ENCODE measurements at places on chromosomes 1 and 21.

GRCh38 chr1:169466259-169467230 is 19.2 kb downstream of the SLC19A2 start:
- peak; percentile 47 for DNase-seq

DNA sequence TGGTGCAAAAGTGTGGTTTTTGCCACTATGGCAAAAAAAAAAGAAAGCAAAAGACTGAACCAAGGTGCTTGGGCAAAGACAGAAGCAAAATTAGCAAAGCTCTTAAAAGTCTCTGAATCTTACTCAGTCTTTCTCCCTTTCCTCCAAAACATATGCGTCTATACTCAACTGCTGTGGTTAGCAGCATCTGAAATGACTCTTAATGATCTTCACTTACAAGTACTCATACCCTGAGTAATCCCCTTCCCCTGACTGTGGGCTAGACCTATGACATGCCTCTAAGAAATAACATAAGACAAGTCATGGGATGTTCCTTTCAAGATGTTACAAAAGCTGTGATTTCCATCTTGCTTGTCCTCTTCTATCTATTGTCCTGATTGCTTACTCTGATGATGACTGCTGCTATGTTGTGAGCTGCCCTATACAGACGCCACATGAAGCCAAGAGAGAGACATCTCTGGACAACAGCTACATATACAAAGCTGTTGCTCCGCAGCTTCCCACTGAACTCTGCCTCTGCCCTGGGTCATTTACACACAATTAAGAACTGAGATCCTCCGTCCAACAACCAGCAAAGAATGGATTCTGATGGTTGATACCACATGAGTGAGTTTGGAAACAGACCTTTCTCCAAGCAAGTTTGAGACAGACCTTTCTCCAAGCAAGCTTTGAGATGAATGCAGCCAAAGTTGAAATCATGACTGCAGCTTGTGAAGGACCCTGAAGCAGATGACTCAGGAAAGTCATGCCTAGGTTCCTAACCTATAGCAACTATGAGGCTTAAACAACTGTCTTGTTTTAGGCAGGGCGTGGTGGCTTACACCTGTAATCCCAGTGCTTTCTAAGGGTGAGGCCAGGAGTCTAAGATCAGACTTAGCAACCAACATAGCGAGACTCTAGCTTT is 55.2 kb downstream of the PUM1 start:
- DNase-seq = peak; percentile 50

GRCh38 chr1:15489052-15489736 is 13.3 kb downstream of the CELA2B start:
- DNase-seq = no peak

DNA sequence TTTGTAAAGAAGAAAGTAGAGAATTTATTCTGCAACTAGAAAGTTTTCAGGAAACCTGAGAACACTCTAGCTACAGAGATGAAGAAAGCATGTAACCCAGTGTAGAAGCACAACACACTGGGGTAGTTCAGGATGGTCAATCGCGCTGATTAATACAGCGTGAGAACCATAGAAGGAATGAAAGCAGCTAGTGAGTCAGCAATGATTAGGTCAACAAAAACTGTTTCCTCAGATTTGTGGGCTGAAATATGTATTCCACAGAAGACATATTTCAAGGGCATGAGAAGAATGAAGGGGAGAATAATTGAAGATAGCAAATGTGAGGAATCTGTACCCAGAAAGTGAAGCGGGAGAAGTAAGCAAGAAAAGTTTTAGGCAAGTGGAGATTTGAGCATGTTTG is 97.8 kb upstream of the ADGRL2 start:
- DNase-seq = peak; percentile 98

- DNase-seq = no peak
Measured at GRCh38 chr1:10104834-10105233, 72.1 kb downstream of the UBE4B start.

GRCh38 chr1:46747683-46748288 is 28.9 kb upstream of the EFCAB14 start:
- peak; percentile 75 for DNase-seq

DNA sequence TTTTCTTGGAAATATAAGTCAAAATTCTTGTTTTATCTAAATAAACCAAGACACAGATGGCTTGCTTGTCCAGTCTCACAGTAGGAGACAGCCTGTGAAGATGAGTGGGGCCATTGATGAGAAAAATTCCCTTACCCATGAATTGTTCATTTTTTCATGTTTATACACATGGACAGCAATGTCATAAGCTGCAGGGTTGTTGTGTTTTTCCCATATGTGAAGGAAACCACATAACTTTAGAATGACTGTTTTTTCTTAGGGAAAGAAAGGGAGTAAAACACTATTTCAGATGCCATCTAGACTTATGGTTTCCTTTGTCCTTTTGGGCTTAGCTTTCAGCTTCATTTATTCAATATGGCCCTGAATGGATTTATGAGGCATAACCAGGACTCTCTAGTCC is 622.5 kb upstream of the NR5A2 start:
- DNase-seq = no peak

- DNase-seq = peak; percentile 52
Measured at GRCh38 chr1:78688697-78689096, 39.1 kb downstream of the IFI44 start.

DNA sequence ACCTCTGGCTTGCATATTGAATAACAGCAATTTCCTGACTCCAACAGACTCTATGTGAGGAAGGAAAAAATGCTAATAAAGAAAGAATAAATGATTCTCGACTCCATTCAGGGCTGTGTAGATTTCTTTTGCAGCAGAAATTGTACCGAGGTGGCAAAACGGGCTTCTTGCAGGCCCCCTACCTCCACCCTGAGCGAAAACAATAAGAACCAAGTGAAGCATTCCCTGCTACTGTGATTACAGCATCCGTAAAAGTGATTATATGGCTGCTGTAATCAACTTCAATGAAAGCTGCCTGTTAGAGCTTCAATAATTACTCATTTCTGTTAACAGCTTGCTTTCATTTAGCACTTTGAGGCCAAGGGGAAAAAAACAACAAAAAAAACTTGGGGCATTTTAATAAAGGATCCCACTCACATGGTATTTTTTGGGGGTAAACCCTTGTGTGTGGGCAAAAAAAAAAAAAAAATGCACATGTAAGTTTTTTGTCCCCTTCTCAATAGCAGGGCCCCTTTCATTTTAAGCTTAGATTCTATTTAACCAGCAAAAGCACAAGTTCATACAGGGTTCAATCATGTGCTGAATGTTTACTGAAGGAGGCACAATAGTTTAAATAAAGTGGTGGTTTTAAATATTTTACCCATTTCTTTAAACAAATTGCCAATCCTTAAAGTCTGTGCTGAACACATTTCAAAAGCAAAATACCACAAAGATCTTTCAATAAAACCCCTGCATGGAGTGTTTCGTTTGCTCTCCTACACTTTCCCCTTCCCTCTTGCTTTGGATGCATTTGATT is 271.6 kb downstream of the LMO4 start:
- no peak for DNase-seq

- no peak for DNase-seq
Measured at GRCh38 chr21:41147979-41148355, 20.0 kb upstream of the BACE2 start.

DNA sequence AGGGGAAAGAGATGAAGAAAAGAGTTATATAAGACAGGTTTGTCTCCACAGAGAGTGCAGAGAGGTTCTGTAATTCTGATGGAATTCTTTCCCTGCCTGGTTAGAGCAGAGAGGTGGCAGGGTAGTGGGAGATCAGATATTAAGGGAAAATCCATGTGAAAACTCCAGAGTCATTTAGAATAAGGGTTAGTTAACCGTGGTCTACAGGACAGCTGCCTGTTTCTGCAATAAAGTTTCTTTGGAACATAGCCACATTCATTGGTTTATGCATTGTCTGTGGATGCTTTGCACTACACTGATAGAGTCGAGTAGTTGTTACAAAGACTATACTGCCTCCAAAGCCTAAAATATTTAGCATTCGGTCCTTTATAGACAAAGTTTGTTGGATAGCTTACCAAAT is 55.6 kb downstream of the LRRC8D start:
- DNase-seq = no peak

DNA sequence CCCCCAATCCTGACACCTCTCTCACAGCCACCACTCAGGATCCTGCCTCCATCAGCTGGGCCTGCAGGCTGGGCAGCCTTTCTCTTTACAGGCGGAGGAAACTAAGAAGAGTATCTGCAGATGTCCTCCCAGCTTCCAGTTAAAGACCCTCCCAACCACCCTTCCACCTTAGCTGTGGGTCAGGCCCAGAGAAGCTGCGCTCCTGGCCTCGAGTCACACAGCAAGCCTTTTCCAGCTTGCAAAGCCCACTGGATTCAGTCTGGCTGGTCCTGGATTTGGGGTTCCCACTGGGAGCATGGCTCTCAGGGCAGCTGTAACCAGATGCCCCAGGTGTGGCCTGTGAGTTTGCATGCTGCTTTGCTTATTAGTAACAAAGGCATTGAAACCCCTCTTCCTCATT is 19.9 kb downstream of the KCNQ4 start:
- no peak for DNase-seq

DNA sequence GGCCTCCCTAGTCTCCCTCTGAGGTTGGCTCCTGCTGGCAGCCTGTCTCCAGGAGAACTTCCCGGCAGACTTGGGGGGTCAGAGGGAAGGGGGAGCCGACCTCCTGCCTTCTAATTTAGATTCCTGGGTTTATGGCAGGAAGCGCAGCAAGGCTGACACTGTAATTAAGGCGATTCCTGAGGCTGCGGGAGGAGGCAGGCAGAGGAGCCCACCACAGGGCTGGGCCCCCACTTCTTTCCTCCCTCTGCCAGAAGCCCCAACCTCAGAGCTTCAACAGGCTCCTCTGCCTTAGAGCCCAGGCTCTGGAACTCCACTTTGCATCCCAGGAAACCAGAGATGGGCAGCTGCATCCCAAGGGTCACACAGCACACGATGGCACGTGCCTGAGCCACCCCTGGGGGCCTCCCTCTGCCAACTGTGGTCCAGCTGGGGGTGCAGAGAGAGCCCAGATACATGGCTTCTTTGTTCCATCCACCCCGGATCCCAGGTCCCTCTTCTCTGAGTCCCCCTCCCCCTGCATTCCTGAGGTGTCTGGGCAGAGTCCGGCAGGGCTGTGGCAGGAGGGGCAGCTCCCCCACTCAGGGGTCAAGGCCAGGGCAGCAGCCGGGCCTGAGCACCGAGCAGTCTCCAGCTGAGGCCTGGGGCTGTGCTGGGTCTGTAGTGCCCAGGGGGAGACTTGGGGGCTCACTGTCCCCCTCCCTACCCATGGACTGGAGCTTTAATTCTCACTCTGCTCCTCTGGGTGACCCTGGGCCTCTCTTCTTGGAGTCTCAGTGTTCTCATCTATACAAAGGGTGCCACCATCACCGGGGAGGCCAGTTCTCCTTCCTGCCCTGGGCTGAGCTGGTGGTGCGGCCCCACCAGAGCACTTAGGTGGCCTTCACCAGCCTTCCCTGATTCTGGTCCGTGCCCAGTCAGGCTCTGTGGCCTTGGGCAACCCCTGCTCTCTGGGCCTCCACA is 39.4 kb upstream of the FAM131C start:
- DNase-seq = no peak

- DNase-seq = no peak
Measured at GRCh38 chr1:27630859-27631491, 4.0 kb downstream of the FGR start.

GRCh38 chr1:183589874-183590243 is 400 bp downstream of the NCF2 start:
- no peak for DNase-seq

DNA sequence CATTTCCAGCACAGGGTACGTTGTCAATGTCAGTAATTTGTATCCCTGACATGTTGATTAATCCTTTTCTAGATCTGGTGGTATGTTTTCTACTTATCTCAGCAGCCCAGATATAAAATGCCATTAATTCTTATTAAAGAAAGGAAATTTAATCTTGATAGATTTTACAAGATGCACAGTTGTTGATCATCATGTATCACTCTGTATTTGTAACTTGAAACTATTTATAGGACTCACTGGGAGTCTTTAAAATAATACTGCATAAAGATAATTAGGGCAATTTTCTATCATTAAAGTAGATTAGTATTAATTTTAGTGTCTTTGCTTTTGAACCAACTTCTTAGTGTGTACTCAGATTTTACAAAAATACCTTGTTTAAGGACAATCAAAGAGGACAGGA is 84.9 kb downstream of the GREM2 start:
- DNase-seq = no peak

GRCh38 chr21:32298148-32298559 is 501 bp upstream of the MRAP start:
- DNase-seq = no peak

DNA sequence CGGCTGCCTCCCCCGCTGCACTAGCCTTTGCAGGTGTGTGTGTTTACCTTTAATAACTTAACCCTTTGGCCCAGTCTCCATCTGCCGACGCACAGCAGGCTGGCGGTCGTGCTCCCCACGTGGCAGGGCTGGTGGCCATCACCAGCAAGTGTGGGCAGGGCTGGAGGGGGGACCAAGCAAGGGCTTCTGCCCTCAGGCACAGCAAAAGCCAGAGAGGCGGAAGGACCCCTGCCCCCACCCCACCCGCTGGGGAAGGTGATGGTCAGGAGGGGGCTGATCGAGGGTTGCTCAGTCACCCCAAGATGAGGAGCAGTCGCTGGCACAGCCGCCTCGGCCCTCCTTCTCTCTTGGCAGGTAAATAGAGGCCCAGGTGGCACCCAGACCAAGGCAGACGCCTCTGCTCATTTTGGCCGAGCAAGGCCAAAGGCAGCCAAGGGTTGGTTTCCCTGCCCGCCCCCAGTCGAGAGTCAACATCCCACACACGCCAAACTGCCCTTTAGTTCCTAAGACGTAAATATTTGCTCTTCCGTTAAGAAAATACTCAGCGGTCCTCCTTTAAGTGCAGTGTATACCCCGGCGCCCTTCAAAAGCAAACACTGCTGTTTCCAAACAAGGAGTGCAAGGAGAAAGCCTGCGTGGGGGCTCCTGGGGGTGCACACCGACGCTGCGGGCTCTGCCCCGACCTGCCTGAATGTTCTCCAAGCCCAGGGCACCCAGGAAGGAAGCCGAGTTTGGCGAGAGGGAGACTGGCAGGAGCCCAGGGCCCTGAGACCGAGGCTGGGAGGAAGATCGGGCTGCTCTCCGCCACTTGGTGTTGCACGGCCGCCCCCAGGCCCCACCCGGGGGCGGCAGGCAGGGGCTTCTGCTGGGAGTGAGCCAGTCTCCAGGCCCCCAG is 82.7 kb downstream of the SIK1 start:
- DNase-seq = peak; percentile 57

- DNase-seq = peak; percentile 84
Measured at GRCh38 chr1:64077281-64077940, 126.0 kb upstream of the UBE2U start.
